ENCODE measurements at places on chromosomes 2 and 18.

GRCh38 chr2:158676696-158677095, 118.4 kb upstream of the DAPL1 start:
- DNase-seq: peak; percentile 74

DNA sequence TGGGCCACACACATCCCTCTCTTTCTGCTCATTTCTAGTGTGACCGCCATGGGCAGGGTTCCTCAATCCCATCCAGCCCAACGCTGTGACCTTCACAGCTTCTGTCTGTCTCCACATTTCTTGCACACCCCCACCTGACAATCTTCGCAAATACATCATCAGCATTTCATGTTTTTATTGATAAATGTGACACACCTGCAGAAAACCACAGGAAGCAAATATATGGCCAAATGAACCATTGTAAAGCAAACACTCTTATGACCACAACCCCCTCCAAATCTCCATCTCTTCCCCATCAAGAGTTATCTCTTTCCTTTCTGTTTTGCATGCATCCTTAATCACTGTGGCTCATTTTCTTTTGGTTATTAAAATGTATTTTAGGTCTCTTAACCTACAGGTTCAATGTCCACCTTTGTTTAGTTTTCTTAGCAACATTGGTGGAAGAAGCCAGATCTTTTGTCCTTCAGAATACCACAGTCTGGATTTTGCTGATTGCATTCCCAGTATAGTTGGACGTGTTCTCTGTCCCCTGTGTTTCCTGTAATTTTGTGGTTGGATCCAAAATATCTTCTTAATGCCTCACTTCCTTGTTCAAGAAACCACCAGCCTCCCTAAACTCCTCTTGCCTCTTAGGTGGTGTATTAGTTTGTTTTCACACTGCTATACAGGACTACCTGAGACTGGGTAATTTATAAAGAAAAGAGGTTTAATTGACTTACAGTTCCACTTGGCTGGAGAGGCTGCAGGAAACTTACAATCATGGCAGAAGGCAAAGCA, 9.8 kb upstream of the NCK2 start:
- no peak for DNase-seq

DNA sequence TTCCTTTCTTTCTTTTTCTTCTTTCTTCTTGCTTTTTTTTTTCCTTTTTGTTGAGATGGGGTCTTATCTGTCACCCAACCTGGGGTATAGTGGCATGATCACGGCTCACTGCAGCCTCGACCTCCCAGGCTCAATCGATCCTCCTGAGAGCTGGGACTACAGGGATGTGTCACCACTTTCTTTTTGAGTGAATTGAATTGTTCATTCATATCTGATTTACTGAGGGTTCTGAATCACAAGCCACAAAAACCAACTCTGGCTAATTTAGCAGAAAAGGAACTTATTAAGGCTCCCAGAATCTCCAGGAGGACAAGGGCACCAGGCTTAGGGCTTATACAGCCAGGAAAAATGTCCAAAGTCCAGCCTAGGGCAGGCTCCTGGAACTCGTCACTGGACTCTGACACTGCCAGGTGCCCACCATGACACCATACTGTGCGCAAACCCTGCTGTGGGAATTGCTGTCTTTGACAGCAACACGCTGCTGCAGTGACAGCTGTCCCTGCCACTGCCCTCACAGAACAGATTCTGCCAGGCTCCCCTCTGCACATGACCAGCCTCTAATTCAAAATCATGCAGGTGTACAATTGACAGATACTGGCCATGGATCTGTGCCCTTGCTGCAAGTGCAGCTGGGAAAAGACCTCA, 42.9 kb upstream of the EML6 start:
- peak; percentile 26 for DNase-seq

- DNase-seq: no peak
Observed at GRCh38 chr2:127043367-127044164, 63.4 kb downstream of the BIN1 start.

GRCh38 chr2:6184532-6185292, 492.5 kb downstream of the SOX11 start:
- no peak for DNase-seq

- peak; percentile 28 for DNase-seq
Observed at GRCh38 chr2:1591978-1592907, 152.1 kb downstream of the PXDN start.

GRCh38 chr2:227657199-227657845, 9.3 kb upstream of the SCYGR5 start:
- DNase-seq: no peak

GRCh38 chr18:9743200-9744016, 35.3 kb downstream of the RAB31 start:
- DNase-seq: no peak

DNA sequence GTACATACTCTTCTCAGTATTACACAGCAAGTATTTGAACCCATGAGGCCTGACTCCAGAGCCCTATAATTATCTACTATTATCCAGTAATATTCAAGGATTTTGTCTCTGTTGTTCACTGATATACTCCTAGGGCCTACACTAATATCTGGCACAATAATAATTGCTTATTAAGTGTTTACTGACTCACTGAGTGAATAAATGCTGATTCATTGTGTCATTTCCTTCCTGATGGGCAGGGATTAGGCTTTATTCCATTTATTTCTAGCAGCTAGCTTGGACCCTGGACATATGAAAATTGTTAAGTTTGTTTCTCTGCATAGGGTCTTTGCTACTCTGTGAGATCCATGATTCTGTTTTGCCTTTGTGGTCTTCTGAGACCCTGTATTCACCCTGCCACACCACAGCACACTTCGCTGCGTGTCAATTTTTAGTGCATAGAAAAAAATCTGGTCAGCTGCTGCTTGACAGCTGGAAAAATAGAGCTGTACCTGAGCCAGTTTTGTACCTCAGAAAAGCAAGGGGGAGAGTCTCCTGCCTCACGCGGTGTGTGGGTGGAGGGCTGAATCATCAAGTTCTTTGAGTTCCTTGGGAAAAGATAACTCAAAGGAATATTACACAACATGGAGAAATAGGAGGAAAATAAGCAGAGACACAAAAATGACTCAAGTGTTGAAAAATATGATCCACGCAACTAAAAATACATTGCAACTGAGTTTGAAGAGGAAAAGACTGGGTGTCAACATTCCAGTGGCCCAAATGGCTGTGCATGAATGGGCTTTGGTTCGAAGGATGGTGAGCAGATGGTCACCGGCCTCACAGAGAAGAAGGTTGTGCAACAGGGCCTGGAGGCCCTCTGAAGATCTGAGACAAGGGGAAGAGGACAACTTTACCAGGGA, 18.9 kb upstream of the DPP4 start:
- no peak for DNase-seq

GRCh38 chr18:74806700-74807416, 209.2 kb downstream of the ZNF407 start:
- no peak for DNase-seq
